NCI-H146 (cell line): ENCODE measurements at places on chromosomes 4 and X.

GRCh38 chr4:38144031-38144430 is 183.8 kb downstream of the PTTG2 start:
- no peak for DNase-seq

DNA sequence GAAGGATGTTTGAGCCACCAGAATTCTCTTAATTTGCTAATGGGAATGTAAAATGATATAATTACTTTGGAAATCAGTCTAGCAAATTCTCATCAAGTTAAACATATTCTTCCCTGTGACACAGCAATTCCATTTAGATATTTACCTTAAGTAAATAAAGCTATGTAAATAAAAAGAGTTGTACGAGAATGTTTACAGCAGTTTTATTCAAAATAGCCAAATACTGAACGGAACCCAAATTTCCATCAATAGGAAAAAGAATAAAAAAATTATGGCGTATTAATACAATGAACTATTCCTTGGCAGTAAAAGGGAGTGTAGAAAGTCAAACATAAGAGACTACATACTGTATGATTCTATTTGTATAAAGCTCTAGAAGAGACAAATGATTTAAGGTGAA is 45.8 kb downstream of the CENPE start:
- DNase-seq = no peak

- no peak for DNase-seq
Measured at GRCh38 chrX:154351183-154352011, 23.0 kb downstream of the FLNA start.

DNA sequence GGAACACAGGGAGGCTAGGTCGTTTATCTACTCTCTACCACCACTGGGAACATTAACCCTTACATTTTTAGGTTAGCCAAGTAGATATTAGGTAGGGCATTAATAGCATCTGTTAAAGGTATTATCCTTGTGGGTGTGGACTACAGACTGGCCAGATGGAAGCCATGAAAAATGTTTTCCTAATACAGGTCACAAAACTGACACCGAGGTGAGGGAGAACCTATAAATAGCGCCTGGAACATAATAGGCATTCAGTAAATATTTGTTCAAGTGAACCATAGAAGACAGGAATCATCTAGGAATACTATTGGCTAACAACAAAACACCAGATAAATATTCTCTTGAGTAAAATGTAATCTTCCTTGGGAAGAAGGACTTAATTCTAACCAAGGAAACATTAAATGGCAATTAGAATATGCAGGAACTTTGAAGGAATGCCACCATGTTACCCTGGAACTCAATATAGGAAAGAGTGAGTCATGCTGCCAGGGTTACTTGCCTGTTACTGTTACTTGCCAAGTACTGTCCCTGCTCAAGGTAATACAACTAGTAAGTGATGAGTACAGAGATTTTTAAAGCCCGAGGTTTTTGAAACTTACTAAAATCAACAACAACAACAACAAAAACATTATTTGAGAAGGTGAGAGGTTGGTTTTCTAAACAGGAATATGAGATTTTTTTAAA is 79.0 kb downstream of the SOX3 start:
- DNase-seq = no peak

- DNase-seq = no peak
Measured at GRCh38 chr4:3717241-3717640, 48.9 kb upstream of the ADRA2C start.

- peak; percentile 2 for DNase-seq
Measured at GRCh38 chr4:125741825-125742452, 427.2 kb downstream of the FAT4 start.
